ENCODE measurements at places on chromosomes 3 and 15.
A peak's percentile ranks its signal among the peaks of the same experiment; 100 is the strongest.

GRCh38 chr3:31361371-31362273, 171.1 kb upstream of the STT3B start:
- DNase-seq: peak; percentile 48

GRCh38 chr3:105877336-105877910, 8.6 kb upstream of the CBLB start:
- no peak for DNase-seq

DNA sequence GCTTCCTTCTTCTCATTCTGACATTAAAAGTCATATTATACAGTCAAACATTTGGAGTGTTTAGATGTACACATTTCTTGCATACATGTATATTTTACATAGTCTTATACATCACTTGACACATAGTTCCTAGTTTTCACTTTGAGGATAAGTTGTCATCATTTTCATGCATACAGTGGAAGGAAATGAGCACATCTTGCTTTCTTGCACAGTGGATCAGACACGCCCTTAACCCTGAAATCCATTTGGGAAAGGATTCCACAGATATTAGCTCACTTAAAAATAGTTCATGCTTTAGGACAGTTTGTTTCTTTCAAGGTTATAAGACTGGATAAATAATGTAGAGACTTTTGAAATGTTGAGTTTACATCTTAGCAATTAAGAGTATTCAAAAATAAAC, 148.6 kb upstream of the MME start:
- DNase-seq: no peak

GRCh38 chr3:147161833-147162232, 244.5 kb downstream of the ZIC4 start:
- no peak for DNase-seq

DNA sequence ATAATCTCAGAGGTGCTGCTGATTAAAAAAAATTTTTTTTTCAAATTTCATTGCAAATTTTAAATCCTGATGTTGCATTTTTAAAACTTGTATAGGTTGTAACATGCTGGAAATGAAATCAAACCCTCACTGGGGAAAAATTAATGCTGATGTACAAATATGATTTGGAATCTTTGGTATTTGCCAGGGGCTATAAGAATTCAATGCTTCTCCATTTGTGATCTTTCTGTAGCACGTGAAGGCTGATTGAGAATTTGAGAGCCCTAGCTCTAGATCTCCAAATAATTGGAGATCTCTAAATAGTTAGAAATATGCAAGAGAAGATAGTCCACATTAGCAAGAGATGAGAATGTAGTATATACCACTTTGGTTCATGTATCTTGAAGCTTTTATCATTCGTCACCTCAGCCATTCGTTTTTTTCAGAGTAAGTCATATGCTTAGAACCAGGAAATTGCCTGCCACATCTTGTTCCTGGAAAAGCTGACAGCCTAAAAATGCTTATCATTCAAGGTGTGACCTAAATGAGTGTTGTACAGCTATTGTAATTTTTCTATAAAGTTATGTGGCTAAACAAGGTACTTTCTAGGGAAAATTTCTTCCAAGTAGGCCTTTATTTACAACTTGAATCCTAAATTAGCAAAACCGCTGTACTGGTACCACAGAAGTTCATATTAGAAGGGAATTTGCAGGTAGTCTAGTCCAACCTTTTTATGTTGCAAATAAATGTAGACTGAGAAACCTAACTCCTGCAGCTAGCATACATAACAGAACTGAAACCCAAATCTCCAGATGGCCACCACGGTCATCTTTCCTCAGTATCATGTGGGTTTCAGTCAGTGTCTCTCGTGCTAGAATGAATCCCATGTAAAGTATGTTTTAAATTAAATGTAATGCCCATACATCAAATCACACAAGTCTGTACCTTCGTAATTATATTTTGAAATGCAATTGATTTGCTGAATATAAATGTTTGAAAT, 48.5 kb downstream of the FNDC3B start:
- no peak for DNase-seq

- no peak for DNase-seq
Observed at GRCh38 chr3:25581823-25582222, 82.9 kb downstream of the TOP2B start.

GRCh38 chr15:60582370-60583036, 103.6 kb upstream of the ICE2 start:
- DNase-seq: no peak

DNA sequence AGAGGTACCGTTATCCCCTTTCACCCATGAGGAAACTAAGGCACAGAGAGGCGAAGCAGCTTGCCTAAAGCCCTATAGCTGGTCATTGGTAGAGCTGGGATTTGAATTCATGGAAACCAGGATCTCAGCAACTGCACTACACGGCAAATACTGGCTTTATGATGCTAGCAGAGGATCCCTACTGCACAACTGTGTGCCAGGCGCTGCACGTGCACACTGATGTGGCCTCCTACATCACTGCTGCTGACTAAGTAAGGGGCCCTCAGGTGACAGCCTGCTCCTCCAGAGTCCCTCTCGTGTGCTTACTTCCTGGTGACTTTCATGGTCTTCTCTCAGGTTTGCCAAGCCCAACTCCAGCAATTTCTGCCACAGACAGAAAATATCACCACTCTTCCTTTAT, 3.4 kb upstream of the POLG start:
- DNase-seq: no peak

DNA sequence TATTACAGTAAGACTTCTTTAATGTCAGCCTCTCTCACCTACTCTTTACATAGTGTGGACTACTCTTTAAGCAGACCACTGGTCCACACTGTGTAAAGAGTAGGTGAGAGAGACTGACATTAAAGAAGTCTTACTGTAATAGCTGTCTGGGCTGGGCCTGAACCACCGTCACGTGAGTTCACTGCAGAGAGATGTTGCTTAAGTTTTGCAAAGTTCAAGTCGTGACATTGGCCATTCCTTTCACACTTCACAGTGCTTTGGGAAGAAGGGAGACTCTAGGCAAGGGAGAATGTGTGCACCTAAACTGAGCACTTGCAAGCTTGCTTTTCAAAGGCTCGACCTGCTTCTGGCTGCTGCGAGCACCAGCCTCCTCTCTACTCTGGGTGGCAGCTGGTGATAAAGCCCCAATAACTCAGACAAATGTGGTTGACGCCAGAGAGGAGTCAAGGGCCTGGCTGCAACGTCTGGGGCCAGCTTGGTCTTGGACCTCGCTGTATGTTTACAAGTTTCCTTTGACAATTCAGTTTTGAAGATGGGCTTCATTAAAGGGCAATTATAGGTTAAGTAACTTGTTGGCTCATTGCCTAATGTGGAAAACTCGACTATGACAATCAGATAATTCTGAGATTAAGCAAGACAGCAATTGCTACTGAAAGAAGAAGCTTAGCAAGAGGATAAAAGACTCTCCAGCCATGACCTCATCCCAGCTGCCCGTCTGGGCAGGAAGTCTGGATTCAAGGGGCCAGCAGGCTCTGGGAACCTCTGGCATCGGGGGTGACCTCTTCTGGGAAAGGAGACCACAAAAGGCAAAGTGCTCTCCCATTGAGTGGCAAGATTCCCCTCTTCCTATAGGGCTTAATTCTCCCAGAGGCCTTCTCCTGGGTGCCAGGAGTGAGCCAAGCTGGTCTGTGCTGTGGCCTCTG, 242.1 kb upstream of the TLE3 start:
- no peak for DNase-seq

DNA sequence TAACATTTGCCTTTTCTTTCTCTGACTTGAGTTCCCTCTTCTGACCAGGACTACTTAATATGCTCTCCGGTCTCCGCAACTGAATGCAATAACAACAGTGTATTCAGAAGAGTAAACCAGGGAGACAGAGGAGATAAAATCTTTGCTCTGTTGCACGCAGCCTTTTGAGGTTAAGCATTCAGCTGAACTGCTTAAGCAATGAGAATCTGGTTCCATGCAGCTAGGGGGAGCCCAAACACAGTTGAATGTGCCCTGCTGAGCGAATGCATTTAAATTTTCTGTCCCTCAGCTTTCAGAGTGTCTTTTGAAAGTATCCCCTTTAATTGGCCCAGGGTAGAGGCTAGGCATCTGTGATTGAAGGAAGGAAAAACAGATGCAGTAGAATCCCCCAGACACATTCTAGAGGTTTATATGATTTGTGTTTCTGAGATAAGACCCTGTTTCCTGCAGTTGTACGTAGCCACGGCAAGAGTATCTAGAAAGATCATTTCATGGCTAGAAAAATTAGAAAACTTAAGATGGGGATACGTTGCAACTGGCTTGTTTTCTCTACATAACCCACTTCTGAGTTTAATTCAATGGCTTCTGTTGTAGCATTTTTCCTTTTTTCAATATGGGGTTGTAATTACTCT, 309.6 kb downstream of the TUSC7 start:
- peak; percentile 1 for DNase-seq

DNA sequence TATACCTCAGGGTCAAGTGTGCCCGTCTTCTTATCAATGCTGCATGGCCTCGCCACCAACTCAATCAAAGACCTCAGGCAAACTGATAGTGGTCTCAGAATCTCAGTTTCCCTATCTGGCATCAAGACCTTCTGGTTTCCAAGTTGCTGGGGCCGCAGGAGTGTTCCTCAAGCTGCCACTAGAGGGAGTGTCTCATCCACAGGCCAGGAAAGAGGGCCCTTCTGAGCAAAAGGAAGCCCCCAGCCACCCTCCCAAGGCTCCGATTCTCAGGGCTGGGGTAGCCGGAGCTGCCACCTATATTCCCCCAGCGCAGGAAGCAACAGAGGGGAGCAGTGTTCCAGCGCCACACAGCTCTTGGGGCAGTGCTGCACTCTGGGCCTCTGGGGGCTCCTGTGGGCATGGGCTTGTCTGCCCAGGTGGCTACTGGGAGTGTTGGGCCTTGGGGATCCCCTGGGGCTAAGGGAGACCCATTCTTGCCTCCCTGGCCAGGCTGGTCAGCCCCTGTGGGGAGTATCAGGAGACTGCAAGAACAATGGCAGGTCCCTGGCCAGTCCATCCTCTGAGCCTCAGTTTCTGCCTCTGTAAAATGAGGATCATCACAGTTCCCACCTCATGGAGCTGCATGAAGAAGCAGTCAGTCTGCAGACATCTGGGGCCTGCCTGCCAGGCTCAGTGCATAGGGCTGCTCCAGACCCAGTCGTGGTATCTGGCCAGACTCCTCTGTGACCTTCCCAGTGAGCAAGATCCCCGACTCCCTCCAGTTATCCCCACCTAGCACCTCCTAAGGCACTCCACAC, 23.4 kb upstream of the SEC13 start:
- peak; percentile 57 for DNase-seq

DNA sequence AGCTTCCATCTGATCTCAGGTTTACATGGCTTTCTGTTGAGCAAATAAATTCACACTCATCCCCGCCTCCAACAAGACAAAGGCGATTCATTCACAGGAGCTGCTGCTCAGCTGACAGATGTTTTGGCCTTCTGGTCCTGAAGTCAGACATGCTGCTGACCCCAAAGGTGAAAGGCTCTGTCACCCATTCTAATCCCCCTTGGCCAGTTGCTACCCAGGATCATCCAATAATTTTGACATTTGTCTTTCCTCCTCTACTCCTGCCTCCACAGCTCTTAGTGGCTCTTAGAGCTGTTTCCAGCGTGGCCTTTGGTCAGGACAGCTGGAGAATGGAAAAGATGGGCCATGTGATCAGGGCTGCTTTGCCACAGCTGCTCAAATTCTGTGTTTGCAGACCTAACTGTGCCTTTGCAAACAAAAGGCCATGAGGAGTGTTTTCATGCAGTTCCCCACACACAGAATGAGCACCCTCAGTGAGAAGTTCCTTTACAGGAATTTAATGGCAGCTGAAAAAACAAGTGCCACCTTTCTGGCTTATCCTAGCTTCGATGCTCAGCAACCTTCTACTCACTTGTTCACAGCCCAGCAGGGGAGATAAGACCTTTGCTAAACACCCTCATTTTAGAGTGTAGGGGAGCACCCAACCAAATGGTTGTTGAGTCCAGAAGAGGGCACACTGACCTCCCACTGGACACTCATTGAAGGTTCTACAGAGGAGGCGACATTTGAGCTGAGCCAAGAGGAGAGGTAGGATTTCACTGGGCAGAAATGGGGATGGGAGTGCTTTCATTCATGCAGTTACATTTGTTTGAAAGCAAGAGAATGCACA, 39.0 kb downstream of the CYP19A1 start:
- DNase-seq: no peak

GRCh38 chr15:70670680-70671079, 92.7 kb downstream of the UACA start:
- no peak for DNase-seq

DNA sequence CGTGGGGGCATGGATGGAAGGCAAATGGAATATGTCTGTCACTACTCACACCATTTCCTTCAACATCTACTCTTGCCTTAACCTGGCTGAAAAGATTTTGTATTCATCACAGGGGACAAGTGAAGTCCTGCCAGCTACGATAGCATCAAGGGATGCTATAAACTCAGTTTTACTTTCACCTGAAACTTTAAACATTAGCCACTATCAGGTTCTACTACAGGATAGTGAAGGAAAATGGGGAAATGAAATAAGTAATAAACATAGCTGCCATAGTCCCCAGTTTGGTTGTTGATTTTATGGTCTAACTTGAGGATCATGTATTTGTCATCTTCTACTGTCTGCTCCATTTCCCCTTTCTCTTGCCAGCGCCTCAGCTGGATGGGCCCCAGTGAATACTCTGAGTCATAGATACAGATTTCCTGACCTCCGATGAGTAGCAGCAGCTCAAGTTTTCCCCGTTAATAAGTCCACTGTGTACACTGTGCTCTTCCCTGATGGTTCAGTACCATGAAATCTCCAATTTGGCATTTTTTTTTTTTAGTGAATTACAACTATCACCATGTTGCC, 338.2 kb upstream of the SLCO3A1 start:
- DNase-seq: no peak

DNA sequence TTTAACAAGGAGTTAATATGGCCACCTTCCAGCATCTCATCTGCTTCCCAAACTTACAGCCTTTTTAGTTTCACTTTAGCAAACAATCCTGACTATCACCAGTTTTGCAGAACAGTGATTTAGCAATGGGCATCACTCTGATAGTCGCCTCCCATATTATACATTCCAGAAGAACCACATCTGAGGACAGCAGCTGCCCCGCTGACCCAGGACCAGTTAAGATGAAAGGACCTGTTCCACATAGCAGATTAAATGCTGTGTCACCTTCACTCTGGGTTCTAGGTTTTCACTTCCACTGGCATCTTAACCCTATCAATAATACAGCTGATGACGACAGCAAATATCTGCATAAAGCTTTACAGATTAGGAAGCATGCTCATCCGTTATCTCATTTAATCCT, 99.8 kb downstream of the TRIM69 start:
- DNase-seq: no peak

GRCh38 chr3:145857956-145858355, 303.0 kb downstream of the PLOD2 start:
- DNase-seq: no peak

DNA sequence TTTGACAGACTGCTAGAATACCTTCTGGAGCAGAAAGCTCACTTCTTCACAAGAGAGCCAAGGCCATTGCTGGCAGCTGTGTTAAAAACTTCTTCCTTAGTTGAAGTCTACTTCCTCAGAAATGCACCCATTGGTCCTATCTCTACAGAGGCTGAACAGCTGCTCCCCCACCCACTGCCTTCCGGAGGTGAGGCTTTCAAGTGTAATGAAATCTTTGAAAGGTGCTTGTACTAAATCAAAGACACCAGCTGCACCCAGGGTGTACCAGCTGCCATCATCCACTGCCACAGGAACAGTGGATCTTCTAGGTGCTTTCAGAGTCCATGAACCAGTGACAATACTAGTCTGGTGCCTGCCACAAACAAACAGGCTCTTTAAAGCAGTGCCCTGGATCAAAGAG, 26.4 kb upstream of the HERC1 start:
- DNase-seq: no peak

GRCh38 chr3:161854232-161854771, 357.7 kb downstream of the OTOL1 start:
- peak; percentile 3 for DNase-seq
